ENCODE measurements at places on chromosomes 3 and 15.

- peak; percentile 8 for DNase-seq
These were observed 60.0 kb upstream of the SYN2 start for GRCh38 chr3:11944052-11944673.

- no peak for DNase-seq
These were observed 66.8 kb downstream of the GREM1 start for GRCh38 chr15:32784581-32784980.

DNA sequence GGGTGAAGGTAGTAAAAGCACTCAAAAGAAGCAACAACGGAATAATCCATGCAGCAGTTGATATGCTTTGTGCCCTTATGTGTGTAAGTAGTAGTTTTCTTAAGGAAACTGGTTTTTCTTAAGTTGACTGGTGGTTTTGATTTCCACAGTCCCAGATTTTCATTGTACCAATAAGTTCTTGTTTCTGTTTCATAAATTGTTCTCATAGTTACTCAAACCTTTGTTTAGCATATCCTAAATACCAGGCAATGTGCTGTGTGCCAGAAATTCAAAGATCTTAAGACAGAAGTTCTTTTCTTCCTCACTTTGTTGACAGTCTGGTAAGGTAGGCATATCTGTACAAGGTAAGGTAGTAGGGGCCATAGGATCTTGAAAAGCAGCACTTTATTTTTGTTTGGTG lies 40.0 kb downstream of the DNAJC13 start:
- no peak for DNase-seq

- DNase-seq, result no peak
These were observed 140.7 kb downstream of the MINAR1 start for GRCh38 chr15:79572691-79573404.

DNA sequence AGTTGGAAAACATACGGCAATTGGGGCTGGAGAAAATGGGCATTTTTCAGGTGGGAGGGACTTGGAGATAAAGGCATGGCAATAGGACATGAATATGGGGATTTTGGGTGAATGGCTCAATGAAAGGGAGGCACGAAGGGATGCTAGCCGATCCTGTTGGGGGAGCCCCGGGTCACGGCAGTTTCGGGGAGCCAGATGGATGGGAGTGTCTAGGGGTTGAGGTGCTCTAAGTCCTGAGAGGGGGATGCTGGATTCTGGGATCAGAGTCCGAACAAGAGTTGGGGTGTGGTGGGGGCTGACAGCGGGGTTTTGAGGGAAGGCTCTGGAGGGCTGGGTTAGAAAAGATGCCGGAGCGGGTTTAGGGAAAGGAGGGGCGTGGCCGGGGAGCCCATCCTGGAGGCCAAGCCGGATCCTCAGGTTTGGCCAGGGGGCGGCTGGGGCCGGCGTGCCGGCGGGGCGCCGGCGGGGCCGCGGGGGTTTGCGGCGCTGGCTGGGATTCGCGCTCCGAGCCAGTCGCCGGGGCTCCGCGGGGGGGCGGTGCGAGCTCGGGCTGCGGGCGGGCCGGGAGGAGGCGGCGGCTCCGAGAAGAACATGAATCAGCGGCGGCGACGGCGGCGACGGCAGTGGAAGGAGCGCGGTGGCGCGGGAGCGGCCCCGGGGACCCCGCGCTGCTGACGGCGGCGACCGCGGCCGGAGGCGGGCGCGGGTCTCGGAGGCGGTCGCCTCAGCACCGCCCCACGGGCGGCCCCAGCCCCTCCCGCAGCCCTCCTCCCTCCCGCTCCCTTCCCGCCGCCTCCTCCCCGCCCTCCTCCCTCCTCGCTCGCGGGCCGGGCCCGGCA lies at the start of gene TYRO3:
TSS of gene TYRO3 (plus strand) at position 813 of the 839 bp plus-strand sequence. CDS start 46 bp downstream, outside the sequence.
- DNase-seq, result peak; percentile 44

DNA sequence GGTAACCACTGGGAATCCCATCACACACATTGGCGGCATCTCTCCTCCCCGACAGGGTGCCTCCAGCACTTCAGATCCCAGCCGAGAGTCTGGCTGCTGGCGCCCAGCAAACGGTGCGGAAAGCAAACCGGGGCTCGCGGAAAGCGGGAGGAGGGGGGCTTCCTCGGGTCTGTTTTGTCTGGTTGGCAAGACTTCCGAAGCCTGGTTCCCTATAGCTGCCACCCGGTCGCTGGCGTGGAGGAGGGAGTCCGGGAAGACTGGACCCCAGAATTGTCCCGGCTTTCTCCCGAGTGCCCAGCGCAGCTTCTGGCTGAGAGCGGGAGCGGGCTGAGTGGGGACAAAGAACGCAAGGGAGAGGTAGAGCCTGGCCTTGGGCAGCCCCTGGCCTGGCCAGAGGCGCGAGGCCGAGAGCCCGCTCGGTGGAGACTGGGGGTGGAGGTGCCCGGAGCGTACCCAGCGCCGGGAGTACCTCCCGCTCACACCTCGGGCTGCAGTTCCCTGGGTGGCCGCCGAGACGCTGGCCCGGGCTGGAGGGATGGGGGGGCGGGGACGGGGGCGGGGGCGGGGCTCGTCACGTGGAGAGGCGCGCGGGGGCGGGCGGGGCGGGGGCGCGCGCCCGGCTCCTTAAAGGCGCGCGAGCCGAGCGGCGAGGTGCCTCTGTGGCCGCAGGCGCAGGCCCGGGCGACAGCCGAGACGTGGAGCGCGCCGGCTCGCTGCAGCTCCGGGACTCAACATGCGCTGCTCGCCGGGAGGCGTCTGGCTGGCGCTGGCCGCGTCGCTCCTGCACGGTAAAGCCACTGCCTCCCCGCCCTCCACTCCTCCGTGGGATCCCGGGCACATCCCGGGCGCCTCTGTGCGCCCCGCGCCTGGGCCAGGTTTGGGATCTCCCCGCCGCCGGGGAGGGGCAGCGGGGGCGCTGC lies at the start of gene CHRNA7:
TSS of gene CHRNA7 (plus strand) at position 654 of the 920 bp plus-strand sequence. CDS start at position 734, 80 bp downstream.
- peak; percentile 50 for DNase-seq

DNA sequence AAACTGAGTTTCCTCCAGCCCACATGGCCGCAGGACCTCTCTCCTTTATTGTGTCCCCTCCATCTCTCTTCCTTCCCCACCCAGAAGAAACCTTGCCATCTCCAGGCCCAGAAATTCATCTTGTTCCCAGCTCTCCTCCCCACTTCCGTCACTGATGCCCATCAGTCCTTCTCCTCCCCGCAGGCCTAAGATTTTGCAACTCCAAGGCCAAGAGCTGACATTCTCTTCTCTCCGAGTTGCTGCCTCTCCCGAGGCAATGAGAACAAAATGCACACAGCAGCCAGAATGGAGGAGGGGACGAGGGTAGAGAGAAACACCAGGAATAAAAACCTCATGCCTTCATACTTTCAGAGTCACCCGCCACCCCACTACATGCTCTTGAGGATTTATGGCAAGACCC lies 526.5 kb upstream of the PROK2 start:
- DNase-seq, result no peak

DNA sequence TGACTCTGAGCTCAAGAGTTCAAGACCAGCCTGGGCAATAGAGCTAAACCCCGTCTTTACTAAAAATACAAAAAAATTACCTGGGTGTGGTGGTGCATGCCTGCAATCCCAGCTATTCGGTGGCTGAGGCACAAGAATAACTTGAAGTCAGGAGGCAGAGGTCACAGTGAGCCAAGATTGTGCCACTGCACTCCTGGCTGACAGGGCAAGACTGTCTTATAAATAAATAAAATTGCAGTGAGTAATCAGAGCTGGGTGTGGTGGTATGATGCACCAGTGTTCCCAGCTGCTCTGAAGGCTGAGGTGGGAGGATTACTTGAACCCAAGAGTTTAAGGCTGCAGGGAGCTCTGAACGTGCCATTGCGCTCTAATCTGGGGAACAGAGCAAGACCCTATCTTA lies 55.9 kb upstream of the GCNT3 start:
- peak; percentile 65 for DNase-seq

- no peak for DNase-seq
These were observed 317.3 kb downstream of the TLE3 start for GRCh38 chr15:69780374-69780773.

GRCh38 chr3:147358144-147358992 lies 48.0 kb downstream of the ZIC4 start:
- no peak for DNase-seq

DNA sequence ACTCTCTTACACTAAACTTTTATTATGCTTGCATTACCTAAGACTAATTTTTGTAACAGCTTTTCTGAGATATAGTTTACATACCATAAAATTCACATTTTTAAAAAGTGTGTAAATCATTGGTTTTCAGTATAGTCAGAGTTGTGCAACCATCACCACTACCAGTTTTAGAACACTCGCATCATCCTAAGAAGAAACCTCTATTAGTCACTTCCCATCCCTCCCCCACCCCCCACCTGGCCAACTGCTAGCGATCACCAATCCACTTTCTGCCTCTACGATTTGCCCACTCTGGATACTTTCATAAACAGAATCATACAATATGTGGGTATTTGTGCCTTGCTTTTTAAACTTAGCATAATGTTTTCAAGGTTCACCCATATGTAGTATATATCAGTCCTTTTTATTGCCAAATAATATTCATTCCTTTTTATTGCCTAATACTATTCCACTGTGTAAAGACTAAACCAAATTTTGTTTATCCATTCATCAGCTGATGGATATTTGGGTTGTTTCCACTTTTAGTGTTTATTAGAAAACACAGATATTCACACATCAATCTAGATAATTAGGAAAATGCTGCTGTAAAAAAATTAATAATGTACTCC lies 23.0 kb downstream of the UBP1 start:
- DNase-seq, result no peak

- no peak for DNase-seq
These were observed 2.9 kb downstream of the RBPMS2 start for GRCh38 chr15:64772488-64772887.

DNA sequence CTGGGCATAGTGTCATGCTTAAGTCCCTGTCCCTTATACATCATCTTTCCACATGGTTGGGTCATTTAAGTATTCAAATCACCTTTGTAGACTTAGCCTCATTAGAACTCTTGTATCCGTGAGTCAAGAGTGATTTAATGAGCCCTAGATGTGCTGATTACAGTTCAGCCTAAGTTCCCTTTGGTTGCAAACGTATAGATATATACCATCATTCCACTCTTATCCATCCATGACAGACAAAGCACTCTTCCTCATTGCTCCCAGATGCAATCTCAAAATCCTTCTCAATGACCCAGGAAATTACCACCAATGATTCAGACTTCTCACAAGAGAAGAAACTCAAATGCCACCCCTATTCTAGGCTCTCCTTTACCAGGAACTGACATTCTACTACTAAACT lies 50.2 kb upstream of the C3orf49 start:
- DNase-seq, result no peak

DNA sequence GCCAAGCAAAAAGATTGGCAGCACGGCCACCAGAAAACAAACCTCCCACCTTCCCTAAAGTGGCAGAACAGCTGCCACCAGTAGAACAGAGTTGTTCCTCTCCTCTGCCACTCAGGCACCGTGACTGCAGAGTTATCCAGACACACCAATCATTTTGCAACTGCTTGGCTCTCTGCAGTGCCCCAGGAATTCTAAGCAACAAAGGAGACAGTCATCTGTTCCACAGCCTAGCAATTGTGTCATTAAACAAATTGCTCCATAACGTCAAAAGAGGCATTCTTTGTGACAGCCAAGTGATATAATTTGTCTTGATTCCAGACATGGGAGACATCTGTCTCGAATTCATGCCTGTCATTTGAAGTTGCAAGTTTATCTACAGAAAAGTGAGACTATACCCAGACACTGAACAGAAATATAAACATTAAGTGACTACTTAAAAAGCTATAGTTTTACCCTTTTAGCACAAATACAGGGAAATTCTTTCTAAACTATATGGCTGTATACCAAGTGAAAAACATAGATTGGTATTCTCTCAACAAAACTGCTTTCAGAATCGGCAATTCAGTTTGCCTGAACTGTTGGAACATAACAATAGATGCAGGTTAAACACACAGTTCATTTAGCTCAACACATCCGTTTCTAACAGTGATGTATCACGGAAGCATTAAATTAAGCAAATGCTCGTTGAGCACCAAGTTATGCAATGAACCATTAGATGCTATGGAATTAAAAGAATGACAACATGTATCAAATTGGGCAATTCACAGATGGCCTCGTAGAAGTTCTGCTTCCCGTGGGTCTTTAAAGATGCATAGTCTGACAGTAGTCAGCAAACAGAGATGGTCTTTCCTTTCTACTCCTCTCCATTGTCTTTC lies 281.3 kb downstream of the FGF12 start:
- DNase-seq, result no peak

DNA sequence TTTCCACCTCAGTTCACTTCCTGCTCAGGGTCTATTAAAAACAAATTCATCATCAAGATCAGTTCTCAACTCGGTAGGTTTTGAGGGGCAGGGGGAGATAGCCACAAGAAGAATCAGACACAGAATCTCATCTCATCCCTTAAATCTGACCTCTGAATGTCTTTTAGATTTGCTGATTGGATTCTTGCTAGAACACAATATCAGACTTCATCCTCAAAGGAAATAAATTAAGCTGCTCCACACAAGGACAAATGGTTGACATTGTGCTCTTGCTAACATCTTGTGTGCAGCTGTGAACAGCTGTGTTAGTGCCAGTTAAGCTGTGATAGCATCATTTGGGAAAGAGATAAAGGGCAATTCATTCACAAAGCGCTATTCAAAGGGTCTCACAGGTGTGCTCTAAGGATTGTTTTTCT lies 184.0 kb upstream of the ADAMTS9 start:
- no peak for DNase-seq

GRCh38 chr3:721086-721485 lies 371.7 kb upstream of the CNTN6 start:
- DNase-seq, result no peak

DNA sequence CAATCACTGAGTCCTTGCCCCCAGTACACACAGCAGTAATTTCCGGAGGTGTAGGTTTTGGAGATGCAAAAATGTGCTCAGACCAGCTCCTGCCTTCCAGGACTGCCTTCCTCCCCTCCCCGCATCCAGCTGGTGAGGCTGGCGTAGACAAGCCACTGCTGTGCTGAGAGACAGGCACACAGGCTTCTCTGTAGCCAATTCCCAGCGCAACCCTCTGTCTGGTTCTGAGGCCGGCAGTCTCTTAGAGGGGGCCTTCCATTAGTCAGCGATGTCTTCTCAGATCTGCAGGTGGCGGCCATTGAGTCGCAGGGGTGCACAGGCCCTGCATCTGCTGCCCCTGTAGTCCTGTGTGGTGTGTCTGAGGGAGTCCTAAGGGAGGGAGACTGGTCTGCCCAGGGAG lies 114.4 kb downstream of the DNAJB8 start:
- no peak for DNase-seq

- no peak for DNase-seq
These were observed 5.5 kb downstream of the MYL3 start for GRCh38 chr3:46857485-46858341.

DNA sequence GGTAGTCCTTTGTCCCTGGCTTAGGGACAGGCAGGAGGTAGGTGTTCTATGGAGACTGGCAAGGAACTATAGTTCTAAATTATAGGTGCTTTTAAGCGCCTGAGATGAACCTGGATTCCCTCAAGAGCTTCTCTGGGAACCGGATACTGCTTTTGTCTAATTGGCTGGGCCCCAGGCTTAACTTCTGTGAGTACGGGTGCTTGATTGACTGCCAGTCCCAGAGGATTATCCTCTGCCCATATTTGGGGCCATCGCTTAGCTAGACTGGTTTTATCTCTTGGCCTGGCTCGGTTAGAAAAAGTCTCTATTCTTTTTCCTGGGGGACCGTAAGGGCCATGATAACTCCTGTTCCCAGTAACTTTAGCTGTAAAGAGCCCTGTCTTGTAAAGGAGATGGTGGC lies 339.1 kb downstream of the KCNH8 start:
- DNase-seq, result no peak
